ENCODE measurements at places on chromosomes 5 and 9.

- no peak for DNase-seq
Measured at GRCh38 chr5:66986009-66986408, 210.6 kb downstream of the CD180 start.

DNA sequence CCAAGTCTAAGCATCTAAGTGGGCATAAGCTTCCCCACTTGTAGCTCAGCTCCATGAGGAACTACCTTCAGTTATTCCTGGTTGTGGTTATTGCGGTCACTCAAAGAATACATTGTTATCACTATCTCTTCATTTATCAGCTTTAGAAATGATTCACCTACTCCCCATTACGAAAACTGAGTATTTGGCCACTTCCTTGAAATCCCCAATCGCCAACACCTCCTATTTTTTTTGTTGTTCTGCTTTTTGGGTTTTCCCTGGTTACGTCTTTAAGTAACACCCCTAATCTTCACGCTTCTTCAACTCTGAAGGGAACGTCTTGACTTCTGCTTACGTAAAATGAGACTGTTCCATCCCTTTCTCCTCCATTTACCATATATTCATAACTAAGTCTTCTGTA lies 20.7 kb downstream of the MAPK9 start:
- DNase-seq = no peak

GRCh38 chr9:23743036-23743435 lies 83.0 kb downstream of the ELAVL2 start:
- no peak for DNase-seq

DNA sequence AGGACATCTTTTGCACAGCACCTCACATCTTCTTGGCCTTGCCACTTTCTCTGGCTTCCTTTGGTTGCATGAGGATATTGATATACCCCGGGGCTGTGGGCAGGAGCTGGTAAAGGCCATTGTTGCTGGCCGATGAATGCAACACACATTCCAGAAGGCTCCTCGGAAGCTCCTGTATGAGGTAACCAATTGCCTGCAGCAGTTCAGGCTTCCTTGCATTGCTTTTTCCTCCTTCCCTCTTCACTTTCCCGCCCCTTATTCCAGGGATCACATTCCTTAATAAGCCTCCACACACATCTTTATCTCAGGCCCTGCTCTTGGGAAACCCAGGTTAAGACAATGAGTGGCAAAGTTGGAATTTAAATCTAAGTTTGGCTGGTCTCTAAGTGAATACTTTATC lies 505.4 kb upstream of the CLINT1 start:
- no peak for DNase-seq

GRCh38 chr5:121006217-121006616 lies 542.1 kb downstream of the PRR16 start:
- DNase-seq = no peak

DNA sequence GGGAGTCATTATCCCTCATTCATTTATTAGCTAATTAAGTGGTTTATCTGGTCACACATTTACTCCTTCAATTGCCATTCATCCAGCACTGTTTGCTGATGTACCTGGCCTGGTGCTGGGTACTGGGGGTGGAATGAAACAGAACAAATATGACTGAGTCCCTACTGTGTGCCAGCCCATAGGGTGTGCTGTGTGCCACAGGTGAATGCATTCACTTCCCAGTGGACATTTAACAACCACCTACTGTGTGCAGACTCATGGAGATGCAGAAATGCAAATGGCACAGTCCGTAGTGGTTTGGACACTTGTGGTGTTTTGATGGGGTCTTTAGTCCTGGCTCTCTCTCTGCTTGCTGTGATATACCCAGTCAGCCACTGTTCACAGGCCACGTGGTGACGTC lies 10.5 kb downstream of the NEK6 start:
- DNase-seq = no peak

- no peak for DNase-seq
Measured at GRCh38 chr9:117523531-117524153, 108.8 kb upstream of the ASTN2 start.

DNA sequence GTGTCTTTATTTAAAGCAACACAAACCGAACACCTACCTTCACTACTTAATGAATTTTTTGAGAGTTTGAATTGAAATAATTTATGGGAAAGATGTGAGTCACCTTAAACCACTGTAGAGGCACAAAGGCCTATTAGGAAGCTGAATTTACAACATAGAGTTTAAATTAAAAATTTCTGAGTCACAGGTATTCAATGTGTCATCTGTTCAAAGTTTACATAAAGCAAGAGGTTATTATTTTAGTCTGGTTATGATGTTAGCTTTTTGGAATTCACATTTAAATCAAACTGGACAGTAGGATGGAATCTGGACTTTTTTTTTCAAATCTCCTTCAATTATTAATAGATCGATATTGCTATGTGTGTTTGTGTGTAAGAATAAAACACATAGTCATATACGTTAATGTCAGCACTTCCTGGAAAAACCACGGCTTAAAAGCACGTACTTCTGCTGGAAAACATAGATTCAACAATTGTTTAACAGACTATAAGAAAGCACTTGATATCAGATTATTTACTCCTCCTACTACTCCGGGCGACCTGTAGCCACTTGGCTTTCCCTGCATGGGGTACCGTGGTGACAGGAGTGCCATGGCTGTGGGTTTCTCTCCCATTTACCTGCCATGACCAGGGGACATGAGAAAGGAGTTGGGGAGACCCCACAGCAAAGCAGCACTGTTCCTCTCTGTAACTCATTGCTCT lies 638.6 kb downstream of the SEMA5A start:
- no peak for DNase-seq

DNA sequence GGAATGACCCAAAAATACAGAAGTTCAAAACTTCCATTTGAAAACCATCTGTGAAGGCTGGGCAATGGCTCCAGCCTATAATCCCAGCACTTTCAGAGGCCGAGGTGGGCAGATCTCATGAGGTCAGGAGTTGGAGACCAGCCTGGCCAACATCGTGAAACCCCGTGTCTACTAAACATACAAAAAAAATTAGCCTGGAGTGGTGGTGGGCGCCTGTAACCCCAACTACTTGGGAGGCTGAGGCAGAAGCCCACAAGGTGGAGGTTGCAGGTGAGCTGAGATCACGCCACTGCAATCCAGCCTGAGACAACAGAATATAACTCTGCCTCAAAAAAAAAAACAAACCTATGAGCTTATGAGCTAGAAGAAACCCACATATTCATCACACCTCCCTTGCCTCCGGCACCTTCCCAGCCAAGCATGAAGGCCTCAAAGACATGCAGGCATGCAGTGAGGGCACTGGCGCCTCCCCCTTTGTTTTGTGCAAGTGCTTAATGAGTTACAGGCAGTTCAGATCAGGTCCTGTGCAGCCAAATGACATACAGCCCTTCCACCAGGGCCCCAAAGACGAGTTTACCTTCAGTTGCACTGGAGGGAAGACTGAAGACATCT lies 9.9 kb downstream of the HNRNPH1 start:
- no peak for DNase-seq

- DNase-seq = no peak
Measured at GRCh38 chr9:20409321-20410092, 212.8 kb downstream of the MLLT3 start.

- no peak for DNase-seq
Measured at GRCh38 chr9:135827301-135827700, 80.0 kb downstream of the CAMSAP1 start.

GRCh38 chr9:93814077-93814956 lies 140.8 kb downstream of the BARX1 start:
- DNase-seq = no peak

DNA sequence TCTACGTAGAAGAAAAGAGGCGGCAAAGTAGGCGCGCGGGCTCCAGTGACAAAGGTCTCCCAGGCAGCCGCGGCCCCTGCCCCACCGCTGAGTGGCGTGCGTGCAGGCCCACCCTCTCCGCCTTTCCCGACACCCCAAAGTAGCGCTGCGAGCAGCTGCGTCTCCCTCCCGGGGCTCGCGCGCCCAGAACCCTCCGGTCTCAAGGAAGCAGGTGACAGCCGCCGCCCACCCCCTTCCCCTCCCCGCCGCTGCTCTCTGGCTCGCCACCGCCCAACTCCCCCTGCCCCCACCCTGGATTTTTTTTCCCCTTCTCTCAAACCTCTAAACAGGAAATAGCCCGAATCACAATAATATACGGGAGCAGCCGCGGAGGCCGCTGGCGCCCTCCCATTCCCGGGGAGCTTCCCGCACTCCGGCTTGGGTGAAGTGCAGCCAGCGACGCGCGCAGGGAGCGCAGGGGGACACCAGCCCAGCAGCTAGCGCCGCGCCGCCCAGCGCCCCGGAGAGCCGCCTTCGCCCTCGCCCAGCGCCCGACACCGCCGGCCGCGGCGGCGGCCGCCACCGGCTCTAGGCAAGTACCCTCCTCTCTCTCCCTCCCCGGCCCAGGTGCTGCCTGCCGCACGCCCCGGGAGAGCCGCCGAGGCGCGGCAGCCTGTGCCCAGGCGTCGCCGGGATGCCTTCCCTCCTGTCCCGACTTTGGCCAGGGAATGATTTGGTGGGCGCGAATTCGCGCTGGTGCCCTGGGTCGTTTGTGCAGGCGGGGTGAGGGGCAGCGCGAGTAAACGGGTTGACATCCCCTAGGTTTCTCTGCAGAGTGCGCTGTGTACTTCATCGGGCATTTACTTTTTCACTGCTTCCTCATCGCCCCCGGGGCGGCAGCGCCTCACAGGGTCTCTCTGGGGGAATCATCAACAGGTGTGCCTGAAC lies 52.7 kb upstream of the TJP2 start:
- DNase-seq = peak; percentile 14

- DNase-seq = no peak
Measured at GRCh38 chr9:121654499-121655140, 3.2 kb downstream of the DAB2IP start.

DNA sequence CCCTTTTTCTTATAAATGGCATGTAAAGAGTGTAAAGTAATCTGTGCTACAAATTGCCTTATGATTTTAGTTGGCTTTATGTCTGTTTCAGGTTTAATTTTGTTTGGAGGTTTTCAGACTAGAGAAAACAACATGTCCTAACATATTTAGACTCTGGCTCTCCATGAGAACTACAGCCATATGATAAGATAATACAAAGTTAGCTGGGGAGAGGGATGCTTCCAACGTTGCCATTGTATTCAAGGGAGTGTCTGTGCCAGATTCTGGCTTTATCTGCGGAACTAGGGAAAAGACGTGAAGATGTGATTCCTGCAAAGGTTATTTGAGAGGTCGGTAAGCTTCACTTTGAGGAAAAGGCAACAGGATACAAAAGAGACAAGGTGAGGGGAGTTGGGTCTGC lies 140.0 kb upstream of the OTULINL start:
- no peak for DNase-seq

DNA sequence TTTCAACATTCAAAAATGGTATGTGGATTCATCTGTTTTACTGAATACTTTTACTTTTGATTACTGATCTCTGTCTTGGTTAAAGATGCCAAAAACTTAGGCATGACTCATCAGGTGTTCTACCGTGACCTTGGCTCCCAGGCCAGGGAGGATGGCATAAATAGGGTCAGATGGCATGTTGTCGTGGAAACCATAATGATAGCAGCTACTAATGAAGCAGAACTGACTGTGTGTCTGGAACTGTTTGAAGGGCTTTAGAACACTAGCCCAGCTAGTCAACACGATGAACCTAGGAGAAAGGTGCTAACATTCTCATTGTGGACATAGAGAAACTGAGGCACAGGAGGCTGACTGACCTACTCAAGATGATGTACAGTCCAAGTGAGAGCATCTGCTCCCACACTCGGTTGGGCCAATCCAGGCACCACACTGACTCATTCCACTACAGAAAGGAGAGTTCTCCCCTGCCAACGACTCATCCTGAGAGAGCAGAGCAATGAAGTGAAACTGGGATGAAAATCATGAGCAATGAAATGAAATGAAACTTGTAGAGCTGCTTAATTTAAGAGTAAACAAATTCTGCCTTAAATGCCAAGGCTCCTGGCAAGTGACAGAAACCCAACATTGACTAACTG lies 116.0 kb downstream of the TENT4A start:
- DNase-seq = no peak

GRCh38 chr5:180470361-180470760 lies 23.8 kb upstream of the CNOT6 start:
- DNase-seq = no peak

GRCh38 chr9:3299872-3300271 lies 225.9 kb downstream of the RFX3 start:
- no peak for DNase-seq

GRCh38 chr9:127828262-127829031 lies 25.8 kb downstream of the FPGS start:
- DNase-seq = no peak

DNA sequence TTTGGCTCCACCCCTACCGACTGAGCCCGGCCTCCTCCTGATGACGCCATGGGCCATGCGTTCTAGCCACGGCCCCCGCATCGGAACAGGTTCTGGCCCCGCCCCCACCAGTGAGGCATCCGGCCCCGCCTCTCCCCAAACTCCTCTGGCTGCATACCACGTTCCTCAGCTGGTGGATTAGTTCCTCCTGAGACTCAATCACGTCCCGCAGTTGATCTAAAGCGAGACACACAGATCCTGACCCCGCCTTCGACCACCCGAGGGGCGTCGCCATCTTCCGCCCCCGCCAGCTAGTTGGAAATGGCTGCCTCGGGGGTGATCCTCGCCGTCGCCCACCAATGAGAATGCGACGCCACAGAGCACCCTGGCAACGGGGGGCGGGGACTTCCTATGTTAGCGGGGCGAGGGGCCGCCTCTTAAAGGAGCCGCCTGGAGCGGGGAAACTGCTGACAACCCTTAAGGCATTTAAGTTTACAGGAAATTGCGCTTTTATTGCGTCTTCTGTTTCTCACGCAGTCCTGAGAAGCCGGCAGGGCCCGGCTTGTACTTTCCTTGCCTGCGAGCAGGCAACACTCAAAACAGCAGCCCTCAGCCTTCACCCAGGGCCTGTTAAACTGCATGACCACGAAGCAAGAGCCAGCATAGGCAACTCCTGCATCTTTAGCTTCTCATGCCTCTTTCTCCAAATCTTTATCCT lies at the start of gene SPATA24:
SPATA24 (minus strand) TSS at position 303 of the 697 bp plus-strand sequence; CDS start at position 274, 29 bp downstream.
- peak; percentile 97 for DNase-seq

- DNase-seq = no peak
Measured at GRCh38 chr5:27706832-27707231, 668.4 kb upstream of the CDH9 start.

DNA sequence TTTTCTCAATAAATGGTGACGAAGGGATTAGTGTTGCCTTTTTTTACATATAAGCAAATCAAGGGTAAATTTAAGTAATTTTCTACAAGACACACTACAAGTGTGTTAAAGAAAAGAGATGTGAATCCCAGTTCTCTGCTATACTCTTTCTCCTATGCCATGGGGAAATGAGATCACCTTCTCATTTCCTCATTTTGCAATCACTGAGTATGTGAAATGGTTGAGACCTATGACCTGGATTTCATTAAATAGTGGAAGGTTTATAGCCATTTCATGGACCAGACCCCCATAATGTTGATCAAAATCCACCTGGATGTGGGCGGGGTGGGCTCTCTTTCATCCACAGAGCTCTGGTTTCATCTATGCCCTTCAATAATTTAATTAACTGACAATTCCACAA lies 66.9 kb upstream of the SLIT3 start:
- no peak for DNase-seq

Data from T1000 (cell line).